Right atrium auricular region (tissue), 2 donors: ENCODE measurements at places on chromosomes 2 and 18. TPM values are rescaled to one million over a fixed set of nuclear protein-coding genes. Genes with fewer than 3 reads are reported as not detected.

Gene BUB1
- 1.4 TPM for total RNA-seq

Gene FZD7
- total RNA-seq = 24.5 TPM

- DNase-seq = no peak
Measured at GRCh38 chr18:30280861-30281470, 761.6 kb downstream of the DSC3 start.

Gene IHH
- total RNA-seq = not detected

GRCh38 chr2:162126111-162126519 lies 25.9 kb downstream of the GCG start:
- no peak for DNase-seq

Gene EDAR
- total RNA-seq = not detected

Gene STPG4
- total RNA-seq = not detected

Gene VWC2L
- total RNA-seq = not detected

DNA sequence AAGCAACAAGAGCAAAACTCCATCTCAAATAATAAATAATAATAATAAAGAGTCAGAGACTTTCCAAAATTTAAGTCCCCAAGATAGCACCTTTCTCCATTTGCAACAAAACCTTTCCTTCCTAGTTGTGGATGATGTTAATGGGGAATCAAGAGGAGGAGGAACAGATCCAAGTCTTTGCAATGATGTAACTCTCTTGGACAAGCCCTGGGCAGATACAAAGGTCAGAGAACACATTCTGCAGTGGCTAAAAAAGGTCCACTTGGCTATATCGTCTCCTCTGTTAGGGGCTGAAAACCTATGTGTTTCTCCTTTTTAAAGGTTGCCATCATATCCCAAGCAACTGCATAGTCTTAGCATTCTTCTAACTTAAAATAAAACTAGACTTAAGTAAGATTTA lies 151.1 kb downstream of the TMEM163 start:
- DNase-seq = no peak

Gene ERBB4
- total RNA-seq = 22.4 TPM

GRCh38 chr2:161946489-161947107 lies 127.4 kb downstream of the DPP4 start:
- no peak for DNase-seq

Gene RAD51AP2
- 0.28 TPM for total RNA-seq

Gene PSTPIP2
- total RNA-seq = 3.4 TPM

DNA sequence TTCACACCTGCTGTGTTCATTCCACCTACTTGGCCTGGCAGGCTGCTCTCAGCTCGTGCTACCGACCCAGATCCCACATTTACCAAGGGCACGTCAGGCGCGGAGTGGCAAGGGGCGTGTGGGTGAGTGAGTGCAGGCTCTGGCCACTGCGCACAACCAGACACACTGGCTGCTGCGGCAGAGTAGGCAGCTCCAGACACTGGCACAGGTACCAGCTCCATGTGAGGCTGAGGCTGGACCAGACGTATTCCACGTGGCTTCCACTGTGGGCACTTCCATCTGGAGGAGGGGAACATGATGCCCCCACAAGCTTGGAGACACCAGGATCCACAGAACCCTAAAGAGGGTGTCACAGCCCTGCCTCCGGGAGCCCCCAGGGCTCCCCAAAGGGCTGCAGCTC lies 74.6 kb upstream of the ZNF804A start:
- no peak for DNase-seq

Gene HOXD10
- total RNA-seq = not detected

GRCh38 chr2:196452758-196453157 lies 186.8 kb upstream of the CCDC150 start:
- DNase-seq = no peak

Gene PID1
- total RNA-seq = 24.0 TPM

- no peak for DNase-seq
Measured at GRCh38 chr2:154655499-154655898, 43.0 kb upstream of the KCNJ3 start.

Gene ARHGAP25
- 4.2 TPM for total RNA-seq

Gene RPRM
- 1.1 TPM for total RNA-seq

Gene KCNF1
- 0.94 TPM for total RNA-seq

Gene PLGLB1
- total RNA-seq = not detected

DNA sequence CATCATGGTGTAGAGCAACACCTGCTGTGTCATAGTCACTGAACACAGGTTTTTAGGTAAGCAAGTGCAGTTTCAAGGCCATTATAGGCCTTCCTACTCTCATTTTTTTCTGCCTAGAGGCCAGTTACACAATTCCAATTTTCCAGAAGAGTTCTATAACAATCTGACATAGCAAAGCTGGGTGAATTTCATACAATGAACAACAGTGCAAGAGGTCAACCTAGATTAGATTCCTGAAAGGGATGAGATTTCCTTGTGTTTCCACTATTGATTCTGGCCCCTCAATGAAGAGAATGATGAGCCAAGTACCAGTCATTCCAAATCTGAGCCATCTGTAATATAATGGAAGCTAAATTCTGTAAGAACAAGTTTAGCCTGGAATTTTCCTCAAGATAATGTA lies 15.3 kb upstream of the CD28 start:
- no peak for DNase-seq

DNA sequence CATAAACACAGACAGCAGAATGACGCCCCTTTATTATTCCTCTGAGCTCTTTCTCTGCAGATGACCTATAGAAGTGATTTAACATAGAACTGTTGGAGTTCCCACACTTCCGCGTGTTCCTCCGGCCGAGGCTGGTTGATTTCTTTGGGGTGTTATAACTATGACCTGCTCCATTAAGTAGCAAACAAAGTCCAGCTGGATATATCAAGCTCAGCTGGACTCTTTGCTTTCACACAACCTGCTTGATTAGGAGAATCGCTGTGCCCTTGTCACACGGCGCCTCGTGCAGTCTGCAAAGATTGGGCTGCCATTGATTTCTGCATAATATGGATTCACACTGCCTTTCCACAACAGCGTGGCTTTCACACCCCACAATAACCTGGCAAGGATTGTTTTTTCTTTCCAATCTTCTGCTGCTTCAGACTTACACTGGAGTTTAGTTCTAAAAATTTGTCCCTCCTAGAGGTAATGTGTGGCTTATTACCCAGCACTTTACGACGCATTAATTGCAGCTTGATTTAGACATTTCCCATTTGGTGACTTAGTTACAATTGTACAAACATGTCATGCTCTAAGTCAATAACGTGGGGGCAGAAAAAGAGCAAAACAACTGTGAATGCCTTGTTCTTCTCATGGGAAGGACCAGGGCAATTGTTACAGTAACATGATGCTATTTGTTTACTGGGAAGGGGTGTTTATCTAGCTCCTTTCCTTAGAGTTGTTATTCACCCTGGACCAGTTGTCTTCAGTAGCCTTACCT lies 485.7 kb downstream of the TXNL1 start:
- no peak for DNase-seq

DNA sequence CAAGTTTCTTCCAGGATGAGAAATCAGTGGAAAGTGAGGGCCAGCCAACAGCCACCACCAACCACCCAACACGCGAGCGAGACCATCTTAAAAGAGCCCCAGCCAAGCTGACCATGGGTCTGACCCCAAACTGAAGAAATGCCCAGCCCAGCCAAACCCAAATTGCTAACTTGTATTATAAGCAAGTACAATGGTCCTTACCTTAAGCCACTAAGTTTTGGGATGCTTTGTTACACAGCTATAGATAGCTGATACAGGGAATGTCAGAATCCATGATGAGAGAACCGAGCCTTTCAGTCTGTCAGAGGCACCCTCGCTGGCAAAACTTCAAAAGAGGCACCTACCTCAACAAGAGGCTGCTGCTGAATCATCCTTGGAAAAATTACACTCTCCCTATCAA lies 17.0 kb downstream of the STK39 start:
- DNase-seq = no peak

Gene GALNT14
- total RNA-seq = 1.0 TPM

DNA sequence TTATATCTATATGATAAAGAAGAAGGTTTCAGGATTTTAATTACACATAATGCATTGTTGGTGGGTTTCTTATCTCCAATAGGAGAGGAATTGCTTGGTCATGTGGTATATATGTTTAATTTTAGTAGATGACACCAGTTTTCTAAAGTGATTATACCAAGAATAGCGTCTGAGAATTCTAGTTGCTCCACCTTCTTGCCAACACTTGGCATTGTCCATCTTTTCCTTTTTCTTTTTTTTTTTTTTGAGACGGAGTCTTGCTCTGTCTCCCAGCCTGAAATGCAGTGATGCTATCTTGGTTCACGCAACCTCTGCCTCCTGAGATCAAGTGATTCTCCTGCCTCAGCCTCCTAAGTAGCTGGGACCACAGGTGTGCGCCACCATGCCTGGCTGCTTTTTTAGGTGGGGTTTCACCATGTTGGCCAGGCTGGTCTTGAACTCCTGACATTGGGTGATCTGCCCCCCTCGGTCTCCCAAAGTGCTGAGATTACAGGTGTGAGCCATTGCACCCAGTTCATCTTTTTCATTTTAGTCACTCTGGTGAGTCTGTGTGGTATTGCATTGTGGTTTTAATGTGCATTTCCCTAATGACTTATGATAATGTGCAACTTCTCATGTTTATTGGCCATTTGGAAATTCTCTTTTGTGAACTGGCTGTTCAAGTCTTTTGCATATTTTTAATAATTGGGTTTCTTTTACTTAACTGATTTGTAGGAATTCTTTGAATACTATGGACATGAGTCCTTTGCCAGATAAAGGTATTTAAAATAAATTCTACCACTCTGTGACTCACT lies 37.3 kb upstream of the ZNF512 start:
- DNase-seq = no peak

Gene SPHKAP
- total RNA-seq = 23.5 TPM

DNA sequence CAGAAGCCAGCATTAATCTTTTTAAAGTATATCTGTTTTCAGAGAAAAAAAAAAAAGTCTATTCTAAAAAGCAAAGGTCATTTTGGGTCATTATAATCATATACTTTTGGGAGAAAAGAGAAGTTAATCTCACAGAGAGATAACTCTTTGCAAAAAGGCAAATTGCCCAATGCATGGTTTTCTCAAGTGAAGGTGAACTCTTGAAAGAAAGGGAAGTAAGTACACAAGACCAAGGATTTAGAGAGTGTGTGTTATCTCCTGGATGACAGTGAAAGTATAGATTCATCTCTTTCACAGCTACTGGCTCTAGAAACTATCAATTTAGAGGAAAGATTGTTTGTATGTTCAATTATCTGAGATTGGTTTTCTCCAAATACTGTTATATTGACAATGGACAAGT lies 151.4 kb downstream of the CD8B2 start:
- DNase-seq = no peak

Gene TEKT4
- not detected for total RNA-seq

- DNase-seq = no peak
Measured at GRCh38 chr2:134372611-134373131, 118.8 kb downstream of the MGAT5 start.

DNA sequence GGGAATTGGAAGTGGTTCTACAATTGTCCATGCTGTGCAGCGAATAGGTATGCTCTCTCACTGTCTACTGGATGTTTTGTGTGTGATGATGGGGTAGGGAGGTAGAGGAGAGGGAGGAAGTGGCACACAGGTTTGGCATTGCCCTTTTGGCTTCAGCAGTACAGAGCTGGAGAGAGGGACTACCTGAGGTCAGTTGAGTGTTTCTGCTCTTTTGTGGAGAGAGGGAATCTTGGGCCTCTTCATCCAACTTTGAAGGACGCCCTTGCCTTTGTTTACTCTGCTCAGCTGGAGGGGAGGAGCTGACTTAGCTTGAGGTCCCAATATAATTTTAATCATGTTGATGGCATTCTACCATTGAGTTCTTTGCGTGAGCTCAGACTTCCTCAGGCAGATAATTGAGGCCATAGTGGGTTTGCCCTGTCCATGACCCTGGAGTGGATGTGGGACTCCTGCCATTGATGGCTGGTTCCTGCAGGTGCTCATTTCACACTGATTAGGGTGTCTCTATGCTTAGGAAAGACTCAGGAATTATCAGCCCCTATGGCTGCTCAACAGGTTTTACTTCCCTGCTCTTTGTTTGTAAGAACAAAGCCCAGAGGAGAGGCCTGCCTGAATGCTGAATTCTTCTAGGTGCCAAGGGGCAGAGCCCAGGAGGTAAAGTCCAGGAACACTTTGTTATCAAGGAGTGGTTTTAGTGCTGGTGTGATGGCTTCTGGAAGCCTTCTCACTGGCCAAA lies 7.2 kb downstream of the RPIA start:
- DNase-seq = no peak

DNA sequence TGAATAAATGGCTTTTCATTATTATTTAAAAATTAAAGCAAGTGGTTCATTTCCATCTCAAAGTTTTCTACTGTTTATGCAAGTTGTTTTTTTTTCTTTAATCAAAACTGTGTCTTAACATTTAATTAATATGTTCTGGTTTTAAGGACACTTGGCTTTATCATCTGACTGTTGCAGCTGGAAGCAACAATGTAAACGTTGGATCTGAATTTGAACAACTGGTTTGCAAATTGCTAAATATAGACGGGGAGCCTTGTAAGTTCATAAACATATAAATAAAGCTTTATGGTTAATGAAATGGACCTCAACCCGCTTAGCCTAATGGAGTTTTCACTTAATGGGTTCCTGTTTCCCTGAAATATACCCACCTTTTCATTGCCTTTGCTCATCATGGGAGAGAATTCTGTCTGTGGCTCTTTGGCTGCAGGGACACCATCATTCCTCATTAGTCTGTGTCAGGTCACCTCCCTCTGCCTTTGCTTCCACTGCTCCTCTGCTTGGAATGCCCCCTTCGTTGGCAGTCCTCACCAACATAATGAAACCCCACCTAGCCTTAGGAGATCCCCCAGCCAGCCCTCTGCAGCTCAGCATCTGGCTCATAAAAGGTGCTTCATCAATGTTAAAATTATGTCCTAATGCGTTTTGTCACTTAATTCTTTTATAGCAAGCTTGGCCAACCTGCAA lies 44.2 kb upstream of the DYNC2LI1 start:
- no peak for DNase-seq

Gene SCN9A
- 1.1 TPM for total RNA-seq

GRCh38 chr2:164967361-164967760 lies 12.0 kb upstream of the SLC38A11 start:
- no peak for DNase-seq

DNA sequence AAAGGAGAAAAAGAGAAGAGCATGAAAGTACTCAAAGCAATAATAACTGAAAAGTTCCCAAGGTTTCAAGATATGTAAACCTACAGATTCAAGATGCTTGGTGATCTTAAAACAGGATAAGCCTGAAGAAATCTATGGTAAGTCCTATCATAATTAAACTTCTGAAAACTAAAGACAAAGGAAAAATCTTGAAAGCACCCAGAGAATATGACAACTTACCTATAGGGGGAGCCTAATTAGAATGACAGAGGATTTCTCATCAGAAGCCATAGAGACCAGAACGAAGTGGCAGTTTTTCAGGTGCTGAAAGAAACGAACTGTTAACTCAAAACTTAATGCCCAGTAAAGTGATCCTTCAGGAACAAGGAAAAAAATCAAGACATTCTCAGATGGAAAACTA lies 59.7 kb downstream of the XDH start:
- no peak for DNase-seq
